ENCODE measurements at places on chromosomes 2 and 18. TPM values are rescaled to one million over a fixed set of nuclear protein-coding genes. Genes with fewer than 3 reads are reported as not detected.

Gene CHST10
- polyA plus RNA-seq = 5.1 TPM

DNA sequence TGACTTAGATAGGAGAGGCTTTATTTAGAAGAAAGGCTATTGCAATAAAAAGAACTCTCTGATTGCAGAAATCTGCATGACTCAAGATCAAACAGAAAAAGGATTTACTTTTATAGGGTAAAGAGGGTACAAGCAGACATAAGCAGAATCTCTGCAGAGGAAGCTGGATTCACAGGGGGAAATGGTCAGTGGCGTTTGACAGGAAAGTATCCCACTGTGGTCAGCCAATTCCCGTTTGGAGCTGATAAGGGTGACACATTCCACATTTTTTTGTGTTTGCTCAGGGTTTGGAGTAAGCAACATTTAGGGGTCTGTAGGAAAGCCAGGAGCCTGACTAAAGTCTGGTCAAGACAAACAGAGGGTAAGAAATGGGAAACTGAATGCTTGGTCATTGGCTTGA, 23.9 kb upstream of the SCYGR5 start:
- no peak for DNase-seq

- no peak for DNase-seq
Measured at GRCh38 chr2:219000569-219000960, 7.3 kb upstream of the CRYBA2 start.

Gene NT5DC4
- polyA plus RNA-seq = 0.53 TPM

DNA sequence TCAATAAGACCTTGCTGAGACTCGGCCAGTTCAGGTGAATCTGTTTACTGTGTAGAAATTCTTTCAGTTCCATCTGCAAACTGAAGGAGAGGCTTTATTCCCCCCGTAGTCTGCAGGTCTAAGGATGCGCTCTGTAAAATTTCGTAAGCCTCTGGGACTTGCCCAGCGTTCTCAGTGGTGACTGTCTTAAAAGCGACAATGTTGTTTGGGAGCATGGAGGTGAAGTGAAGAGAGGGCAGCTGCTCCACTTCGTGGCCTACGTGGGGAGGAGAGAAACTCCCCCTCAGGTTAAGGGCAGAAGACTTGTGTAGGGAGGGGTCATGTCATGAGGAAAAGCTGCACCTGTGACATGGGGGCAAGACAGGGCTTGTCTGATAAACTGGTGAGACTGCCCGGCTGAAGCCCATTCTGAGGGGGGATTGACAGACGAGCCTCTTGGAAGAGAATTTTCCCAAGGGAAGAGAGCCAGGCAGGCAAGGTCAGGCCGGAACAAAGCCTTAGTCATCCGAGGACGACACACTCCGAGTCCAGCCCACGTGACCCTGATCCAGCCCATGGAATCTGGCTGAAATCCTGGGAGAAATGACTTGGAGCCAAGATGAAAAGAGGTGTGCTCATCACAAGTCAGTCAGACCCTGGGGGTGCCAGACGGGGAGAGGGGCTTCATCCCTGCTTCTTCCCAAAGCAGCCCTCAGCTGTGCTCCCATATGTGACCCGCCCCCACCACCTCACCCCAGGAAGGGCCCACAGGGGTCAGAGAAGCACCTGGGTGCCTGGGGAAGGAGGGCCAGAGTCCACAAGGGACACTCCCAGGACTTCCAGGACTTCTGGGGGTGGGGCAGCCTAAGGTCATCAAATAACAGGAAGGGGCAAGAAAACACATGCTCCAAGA, 88.5 kb upstream of the SH3BP4 start:
- peak; percentile 34 for DNase-seq

DNA sequence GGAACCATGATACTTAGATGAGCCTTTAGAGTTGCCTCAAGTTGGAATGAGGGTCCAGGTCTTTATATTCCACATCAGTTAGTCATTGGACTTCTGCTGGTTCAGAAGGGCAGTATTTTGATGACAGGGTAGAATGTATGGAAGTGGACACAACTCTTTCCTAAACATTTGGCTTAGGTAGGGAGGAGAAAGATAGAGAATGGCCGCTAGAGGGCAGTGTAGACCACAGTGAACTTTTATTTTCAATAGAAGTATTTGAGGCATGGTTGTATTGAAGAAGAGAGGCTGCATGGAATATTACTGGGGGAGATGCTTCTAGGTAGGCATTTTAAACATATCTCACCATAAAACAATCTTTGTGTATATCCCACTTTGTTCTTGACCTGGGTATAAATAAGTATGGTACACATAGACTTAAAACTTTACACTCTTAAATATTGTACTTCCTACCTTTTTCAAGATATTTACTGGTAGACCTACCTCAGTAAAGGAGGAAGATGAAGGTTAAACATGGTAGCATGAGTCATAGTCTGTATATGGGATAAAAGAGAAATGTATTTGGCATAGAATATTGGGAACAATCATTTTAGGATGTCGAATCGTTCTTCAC, 497.6 kb upstream of the FAM98A start:
- peak; percentile 88 for DNase-seq

Gene CNRIP1
- 15.4 TPM for polyA plus RNA-seq

Gene IL36B
- not detected for polyA plus RNA-seq

DNA sequence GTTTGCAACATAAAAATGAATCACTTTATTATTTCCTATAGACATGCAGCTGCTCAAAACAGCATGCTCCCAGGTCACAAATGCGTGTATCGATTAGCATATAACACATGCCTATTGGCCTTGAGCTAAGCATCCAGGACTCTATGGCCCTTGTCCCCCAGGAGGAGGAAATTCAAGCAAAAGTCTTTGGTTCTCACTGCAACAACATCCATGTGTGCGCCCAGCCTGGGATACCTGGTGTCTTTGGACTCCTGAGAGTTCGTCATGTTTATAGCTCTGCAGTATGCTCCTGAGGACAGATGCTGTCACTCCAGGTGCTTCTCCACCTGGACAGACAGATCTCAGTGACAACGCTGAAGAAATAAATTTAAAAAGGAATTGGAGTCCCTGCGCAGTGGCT, 284.6 kb downstream of the PHLPP1 start:
- DNase-seq = no peak

Gene MSGN1
- polyA plus RNA-seq = not detected

- DNase-seq = no peak
Measured at GRCh38 chr2:15359716-15360531, 201.2 kb downstream of the NBAS start.

DNA sequence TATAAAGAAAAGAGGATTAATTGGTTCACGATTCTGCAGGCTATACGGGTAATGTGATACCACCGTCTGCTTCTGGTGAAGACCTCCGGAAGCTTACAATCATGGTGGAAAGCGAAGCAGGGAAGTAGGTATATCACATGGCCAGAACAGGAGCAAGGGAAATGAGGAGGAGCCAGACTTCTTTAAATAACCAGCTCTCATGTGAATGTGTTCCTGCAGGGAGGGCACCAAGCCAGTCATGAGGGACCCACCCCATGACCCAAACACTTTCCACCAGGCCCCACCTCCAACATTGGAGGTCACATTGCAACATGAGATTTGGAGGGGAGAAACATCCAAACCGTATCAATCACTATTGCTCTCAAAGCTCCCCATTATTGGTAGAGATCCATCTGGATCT, 61.8 kb downstream of the EFEMP1 start:
- no peak for DNase-seq

DNA sequence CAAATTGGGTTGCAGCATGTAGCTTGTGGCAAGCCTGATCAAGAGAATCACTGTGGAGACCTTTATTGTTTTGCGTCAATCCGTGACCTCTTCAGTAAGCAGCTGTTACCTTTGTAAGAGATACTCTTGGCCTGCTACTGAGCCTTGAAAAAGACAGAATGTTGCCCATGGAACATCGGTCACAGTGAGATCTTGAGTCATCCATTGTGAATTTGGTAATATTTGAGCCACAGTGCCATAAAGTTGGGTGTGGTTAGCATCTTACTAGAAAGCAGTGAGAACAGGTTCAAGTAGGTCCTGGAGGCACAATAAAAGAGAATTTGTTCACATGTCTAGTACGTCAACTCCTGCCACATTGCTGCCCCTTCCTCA, 12.7 kb upstream of the EFR3B start:
- no peak for DNase-seq

DNA sequence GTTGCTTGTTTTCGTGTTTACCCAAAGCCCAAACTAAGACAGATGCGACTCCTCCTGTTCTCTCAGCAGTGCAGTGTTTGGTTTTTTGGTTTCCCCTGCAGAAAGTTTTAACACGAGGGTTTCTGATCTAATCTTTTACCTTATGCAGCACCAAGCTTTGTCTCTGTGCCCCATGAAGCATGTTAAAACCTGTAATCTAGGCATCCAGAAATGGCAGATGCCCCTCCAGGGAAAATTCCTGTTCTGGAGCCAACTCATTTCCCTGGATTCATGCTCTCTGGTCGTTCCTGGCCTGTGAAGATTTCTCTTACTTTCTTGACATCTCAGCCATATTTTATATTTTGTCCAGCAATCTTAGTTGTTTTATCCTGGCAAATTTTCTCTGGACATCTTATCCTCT, 91.5 kb downstream of the LTBP1 start:
- no peak for DNase-seq

DNA sequence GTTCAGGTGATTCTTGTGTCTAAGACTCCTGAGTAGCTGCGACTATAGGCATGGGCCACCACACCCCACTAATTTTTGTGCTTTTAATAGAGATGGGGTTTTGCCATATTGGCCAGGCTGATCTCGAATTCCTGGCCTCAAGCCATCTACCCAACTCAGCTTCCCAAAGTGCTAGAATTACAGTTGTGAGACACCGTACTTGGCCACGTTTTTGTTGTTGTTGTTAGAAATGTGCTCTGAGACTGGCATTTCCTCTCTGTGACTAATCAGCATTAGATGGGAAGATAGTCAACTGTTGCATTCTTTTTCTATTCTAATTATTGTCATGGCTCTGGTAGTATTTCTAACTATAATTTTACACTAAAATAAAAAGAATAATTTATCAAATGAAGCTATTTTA, 191.7 kb downstream of the CAMKMT start:
- DNase-seq = no peak

Gene LOXL3
- polyA plus RNA-seq = 2.9 TPM

Gene COL3A1
- 211 TPM for polyA plus RNA-seq

DNA sequence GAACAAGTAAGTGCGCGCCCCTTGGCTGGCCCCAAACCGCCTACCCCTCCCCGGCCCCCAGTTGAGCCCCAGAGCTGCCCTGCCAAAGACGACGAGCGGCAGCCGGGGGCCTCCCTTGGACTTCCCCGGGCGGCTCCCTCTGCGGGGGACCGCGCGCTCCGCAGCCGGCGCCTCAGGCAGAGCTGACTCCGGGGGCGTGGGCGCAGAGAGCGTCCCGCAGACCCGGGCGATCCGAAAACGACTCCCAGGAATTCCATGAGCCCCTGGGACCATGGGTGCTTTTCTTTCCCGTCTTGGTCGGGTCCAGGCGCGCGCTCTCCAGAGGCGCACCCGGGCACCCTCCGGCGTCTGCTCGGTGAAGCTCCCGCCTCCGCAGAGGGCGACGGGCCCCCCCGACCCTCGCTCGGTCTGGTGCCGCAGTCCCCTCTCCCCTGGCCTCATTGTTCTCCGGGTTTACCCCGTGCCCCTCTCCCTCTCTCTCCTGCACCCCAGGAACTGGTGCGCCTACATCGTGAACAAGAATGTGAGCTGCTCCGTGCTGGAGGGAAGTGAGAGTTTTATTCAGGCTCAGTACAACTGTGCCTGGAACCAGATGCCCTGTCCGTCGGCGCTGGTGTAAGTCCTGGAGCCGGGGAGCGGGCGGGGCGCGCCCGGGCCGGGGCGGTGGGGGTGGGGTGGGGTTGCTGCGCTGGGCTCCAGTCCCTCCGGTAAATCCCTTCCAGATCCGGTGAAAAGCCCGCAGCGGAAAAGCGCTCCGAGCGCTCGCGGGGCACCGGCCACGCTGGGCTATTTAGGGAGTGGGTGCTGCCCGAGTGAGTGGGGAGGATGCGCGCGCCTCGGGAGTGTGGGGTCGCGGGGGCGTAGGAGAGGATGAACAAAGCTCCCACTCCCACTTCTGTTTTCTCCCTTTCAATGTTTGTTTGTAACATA, 776 bp downstream of the EMILIN2 start:
- DNase-seq = peak; percentile 49

Gene PLB1
- 1.0 TPM for polyA plus RNA-seq

- peak; percentile 89 for DNase-seq
Measured at GRCh38 chr18:35803551-35803950, 168.9 kb upstream of the RMP24 start.

GRCh38 chr2:199471443-199472057, 13.8 kb upstream of the SATB2 start:
- DNase-seq = peak; percentile 77

- DNase-seq = no peak
Measured at GRCh38 chr2:197327472-197328098, 17.0 kb upstream of the ANKRD44 start.

Gene IL1RL1
- polyA plus RNA-seq = 383 TPM

DNA sequence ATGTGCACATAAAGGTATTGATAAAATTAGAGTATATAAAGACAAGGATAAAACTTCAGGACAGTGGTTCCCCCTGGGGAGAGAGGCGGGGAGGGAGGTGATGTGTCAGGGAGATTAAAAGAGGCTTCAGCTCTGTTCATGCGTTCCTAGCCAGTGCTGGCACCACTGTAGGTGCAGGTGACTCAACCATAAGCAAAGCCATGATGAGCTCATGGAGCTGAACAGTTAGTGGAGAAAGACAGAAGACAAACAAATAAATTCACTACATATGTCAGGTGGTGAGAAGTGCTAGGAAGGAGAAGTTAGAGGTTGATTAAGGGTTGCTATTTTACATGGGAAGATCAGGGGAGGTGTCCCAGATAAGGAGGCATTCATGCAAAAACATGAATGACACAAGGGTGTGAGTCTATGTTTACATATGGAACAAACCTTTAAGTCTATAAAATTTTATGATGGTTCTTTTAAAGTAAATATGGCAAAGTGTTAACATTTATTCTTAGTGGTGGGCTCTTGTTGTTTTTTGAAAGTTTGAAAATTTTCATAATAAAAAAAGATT, 136.0 kb downstream of the ANKRD44 start:
- no peak for DNase-seq

DNA sequence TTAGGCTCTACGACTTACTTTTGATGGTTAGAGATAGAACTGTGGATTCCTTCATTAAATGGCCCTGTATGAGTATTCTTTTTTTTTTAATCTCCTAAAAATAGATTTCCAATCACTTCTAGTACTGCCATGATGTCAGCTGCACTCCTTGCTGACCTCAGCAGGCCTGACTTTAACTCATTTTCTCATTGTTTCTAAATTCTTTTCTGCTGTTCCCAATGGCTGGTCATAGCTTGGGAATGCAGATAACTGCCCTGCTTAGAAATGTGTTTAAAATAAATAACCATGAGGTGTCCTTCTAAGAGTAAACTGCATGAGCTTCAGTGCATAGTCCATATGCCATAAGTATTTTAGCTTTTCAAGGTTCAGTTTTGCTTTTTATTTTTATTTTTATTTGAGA, 15.7 kb downstream of the CCDC85A start:
- no peak for DNase-seq

Gene METTL4
- 6.7 TPM for polyA plus RNA-seq

GRCh38 chr18:12442946-12443345, 35.2 kb downstream of the PRELID3A start:
- no peak for DNase-seq

Measured in lung (tissue), 17 donors.